Vagina (tissue), 2 donors: ENCODE measurements at places on chromosomes 7 and 10.

DNA sequence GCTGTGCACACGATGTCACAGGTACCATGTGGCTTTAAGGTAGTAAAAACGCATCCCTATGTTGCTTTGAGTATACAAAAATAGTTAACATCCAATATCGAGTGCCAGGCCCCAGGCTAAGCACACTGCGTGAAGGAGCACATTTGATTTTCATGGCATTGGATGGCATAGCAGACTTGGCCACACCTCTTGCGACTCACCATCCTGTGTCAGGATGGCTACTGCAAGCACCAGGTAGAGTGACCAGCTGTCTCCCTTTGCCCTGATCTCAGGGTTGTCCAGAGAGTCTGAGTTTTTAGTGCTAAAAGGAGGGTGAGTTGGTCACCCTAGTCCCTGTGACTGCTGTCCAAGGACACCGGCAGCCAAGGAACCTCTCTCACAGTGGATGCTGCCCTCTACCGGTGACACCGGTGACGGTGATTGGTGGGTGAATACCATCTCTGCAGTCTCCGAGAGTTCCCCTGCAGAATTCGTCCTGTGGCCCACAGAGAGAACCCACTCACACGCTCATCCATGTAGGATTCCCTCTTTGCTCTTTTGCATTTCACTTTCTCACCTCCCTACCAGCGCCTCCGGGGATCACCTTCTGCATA lies 76.1 kb downstream of the BICC1 start:
- DNase-seq, result no peak

DNA sequence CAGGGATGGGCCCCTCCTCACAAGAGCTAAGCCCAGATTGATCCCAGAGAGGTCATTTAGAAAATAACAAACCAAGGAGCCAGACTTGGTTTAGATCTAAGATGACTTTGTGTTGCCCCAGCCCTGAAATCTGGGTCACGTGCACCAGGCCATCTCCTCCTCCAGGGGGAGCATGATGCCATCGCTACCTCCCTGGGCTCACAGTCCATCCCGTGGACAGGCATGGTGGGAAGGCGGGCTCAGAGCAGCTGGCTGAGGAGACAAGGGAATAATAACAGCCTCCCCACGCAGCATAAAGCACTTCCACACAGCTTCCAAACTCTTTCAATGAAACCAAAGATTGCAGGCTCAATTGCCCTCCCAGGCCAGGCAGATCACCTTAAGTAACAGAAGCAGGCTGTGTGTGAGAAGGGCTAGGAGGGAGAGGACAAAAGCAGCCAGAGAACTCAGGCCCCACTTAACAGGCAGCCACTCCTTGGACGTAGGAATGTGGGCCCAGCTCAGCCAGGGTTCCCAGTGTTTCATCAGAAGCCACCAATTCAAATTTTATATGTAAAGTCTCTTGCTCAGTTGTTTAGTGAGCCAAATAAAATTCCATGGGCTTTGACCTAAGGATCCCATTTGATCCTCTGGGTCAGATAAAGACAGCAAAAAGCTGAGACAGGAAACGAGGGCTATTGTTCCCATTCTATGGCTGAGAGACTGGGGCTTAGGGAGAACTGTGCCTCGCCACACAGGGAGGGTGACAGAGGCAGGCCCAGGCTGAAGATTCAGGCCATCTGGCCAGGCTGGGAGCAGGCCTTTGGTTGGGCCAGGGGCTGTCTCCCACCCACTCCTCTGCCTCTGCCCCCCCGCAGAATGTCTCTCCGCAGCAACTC lies 100.2 kb downstream of the COL13A1 start:
- DNase-seq, result no peak

GRCh38 chr7:74405191-74405898 lies 48.4 kb upstream of the GTF2IRD1 start:
- no peak for DNase-seq

DNA sequence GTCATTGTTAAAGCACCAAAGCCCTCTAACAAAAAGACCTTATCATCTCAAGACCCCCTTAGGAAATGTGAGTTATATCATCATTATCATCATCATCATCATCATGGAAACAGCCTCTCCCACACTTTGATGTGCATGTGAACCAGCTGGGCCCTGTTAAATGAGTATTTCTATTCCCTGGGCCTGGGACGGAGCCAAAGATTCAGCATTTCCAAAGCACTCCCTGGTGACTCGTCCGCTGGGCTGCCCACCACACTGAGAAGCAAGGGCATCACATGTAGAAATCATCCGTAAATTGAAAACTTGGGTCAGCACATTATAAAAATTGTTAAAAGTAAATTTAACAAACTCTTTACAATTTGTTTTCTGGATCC lies 88.6 kb downstream of the PTPRN2 start:
- no peak for DNase-seq

- DNase-seq, result no peak
Observed at GRCh38 chr10:44713307-44713706, 197.8 kb upstream of the TMEM72 start.

DNA sequence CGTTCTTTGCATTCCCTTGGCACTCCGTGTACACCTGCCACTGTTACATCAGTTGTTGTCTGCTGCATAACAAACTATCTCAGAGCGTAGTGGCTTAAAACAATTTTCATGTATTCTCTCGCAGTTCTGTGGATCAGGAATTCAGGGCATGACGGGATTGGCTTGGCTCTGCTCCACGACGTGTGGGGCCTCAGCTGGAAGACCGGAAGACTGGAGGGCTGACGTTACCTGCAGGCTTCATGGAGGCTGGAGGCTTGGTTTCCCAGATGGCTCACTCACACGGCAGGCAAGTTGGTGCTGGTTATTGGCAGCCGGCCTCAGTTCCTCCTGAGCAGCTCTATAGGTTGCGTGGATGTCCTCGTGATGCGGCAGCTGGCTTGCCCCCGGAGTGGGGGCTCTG lies 25.5 kb downstream of the NYAP1 start:
- no peak for DNase-seq

DNA sequence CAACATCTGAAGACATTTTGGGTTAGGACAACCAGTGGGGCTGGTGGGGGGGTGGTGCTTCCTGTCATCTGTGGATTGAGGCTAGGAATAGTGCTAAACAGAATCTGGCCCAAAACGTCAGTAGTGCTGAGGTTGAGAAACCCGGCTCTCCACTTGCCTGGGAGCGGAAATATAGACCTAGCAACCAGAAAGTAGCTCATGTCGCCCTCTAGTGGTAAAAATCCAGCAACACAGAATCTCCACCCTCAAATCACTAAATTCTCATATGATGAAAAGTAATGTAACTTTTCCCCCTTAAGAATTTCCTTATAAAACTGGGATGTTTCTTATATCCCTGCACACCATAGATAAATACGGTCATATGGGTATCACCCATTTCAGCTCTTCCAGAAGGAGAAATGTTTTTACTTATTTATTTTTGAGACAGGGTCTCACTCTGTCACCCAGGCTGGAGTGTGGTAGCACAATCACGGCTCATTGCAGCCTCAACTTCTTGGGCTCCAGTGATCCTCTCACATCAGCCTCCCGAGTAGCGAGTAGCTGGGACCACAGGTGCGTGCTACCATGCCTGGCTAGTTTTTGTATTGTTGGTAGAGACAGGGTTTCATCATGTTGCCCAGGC lies 34.4 kb downstream of the ZC3HAV1 start:
- DNase-seq, result no peak

DNA sequence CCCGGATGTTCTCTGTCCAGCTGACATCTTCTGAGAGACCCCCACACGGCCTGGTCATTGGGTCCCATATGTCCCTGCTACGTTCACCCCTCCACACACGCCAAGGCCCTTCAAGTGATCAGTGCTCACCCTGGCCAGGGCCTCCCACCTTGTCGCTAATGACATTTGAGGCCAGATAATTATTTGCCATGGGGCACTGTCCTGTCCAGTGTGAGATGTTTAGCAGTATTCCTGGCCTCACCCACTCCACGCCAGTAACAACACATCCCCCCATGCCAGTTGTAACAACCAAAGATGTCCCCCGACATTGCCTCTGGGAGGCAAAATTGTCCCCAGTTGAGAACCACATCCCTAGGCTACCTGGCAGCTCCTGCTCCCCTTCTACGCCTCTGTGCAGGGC lies 49.9 kb upstream of the NANOS1 start:
- DNase-seq, result peak; percentile 37
